ENCODE measurements at places on chromosomes 11 and 22. TPM values are rescaled to one million over a fixed set of nuclear protein-coding genes. Genes with fewer than 3 reads are reported as not detected.

DNA sequence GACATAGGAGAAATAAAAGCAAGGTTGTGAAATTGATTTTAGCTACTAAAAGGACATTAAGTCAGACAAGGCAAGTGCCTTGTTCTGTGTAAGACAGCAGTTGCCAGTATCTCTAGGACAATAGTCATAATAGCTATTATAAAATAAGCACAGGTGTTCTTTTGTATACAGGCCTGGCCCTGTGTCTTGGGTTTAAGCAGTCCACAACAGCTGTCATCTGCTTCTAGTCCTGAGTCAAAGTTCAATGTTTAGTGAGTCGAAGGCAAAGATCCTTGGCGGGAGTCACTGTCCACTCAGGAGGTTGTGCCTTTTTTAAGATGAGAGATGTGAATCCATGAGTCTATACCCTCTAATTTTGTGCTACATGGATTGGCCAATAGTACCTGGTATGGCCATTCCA is 79.5 kb downstream of the SC5D start:
- DNase-seq, result no peak

Gene PIWIL4
- total RNA-seq, result 0.90 TPM

DNA sequence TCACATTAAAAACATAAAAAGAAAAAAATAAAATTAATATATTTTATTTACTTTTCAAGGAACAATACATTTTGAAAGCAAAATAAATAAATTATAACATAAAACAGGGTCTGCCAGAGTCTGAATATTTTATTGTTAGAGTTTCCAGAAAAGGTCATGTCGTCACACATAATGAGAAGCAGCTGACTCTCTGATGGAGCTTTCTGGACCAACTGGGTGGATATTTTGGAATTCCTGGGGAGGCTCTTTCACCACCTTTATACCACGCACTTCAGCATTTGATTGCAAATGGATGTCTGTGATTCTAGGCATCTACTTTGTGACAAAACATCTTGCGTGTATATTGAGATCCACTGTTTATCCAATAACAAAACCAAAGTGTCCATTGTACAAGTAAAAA is 455.0 kb upstream of the CCDC179 start:
- DNase-seq, result no peak

GRCh38 chr22:20026996-20027601 is 6.2 kb downstream of the TANGO2 start:
- DNase-seq, result no peak

DNA sequence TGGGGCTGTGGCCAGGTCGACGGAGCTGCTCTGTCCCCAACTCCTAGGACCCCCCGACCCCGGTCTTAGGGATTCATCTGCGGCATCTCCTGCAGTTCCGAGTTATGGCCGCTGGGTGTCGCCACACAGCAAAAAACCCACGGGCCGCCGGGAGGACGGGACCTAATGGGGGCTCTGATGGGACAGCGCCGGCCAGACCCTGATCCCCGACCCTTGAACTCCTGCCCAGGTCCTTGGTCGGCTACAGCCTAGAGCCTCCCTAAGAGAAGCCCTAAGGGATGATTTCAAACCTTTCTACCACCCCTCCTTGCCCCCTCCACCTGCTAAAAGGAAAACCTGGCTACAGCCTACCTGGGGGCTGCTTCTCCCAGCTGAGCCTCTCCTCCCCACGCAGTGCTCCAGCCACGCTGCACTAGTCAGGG is 30.8 kb upstream of the LRRC10B start:
- peak; percentile 59 for DNase-seq

Gene DDI1
- not detected for total RNA-seq

DNA sequence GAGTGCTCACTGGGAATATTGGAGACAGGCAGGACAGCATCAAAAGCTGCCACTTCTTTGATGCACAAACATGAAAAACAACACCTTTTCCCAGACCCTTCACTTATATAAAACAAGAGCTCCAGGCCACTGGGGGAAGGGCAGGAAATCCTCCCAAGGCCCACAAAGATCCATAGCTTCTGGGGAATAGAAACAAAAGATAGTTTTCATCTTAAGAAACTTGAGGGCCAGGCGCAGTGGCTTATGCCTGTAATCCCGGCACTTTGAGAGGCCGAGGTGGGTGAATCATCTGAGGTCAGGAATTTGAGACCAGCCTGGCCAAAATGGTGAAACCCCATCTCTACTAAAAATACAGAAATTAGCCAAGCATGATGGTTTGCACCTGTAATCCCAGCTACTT is 15.3 kb downstream of the RTL6 start:
- no peak for DNase-seq

Gene EEF1G
- total RNA-seq, result 1,989 TPM

- no peak for DNase-seq
Observed at GRCh38 chr11:69440876-69441275, 40.6 kb upstream of the LINC01488 start.

DNA sequence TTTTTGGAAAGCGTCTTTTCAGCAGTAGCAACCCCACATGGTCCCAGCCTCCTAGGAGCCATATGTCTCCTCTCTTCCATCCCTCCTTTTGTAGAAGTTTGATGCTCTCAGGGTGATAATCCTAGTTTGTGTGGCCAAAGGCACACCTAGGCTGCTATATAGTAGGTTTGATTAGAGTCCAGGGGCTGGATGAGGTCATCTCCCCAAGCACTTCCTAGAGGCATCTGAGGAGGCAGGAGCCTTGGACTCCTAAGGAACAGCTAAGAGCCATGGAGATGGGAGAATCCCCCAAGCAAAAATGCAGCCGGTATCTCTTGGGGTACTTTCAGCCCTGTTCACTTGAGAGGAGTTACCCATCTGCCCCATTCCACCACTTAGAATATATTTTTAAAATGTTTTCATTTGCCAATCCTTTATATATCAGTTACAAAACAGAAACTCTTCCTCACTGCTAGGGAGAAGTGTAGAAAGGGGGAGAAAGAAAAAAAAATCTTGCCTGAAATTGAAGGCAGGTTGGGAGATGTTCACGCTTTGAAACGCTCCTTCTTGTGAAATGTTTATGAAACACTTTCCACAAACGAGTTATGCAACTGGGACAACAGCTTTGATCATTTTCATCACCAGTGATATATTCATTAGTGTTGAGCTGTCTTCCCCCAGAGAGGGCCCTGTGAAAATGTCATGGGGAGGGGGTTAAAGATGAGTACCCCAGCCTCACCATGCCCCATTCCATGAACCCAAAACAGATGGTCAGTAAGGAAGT is 31.9 kb upstream of the TLCD5 start:
- no peak for DNase-seq

DNA sequence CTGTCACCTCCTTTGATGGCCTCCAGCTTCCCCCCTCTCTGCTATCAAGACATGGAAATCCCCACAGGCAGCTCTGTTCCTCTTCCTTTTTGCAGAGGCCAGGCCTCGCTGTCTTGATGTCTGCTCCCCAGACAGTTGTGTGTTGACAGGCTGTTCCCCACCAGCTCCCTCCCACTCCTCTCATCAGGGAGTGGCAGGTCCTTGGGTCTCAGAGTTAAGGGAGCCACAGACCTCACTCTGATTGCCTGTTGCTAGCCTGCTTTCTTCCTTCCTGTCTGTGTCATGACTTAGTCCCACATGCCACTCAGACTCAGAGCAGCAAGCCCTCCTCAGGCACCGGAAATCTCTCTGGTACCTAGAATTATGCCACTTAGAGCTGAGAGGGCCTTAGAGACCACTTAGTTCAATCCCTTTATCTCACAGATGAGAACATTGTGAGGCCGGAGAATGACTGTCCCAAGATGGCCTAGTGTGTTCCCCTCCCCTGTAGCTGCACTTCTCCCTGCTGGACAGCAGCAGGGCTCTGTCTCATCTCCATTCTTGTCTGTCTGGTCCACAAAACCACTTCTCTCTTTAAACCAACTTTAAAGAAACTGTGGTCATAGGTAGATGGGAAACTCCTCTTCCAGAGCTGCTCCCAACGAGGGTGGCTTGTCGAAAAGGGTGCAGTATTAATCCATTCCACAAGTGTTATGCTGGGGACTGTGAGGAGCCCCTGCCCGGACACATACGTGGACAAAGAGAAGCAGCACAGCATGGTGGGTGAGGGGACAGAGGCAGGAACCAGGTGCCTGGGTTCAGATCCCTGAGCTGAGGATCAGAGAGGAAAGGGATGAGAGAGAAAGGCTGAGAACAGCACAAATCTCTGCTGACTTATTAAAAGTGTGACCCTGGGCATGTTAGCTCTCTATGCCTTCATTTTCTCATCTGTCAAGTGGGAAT is 4.2 kb downstream of the AMPD3 start:
- peak; percentile 80 for DNase-seq

Gene CAPRIN1
- 261 TPM for total RNA-seq

Gene OR10A4
- not detected for total RNA-seq

Gene CHRDL2
- total RNA-seq, result not detected

Gene LIF
- 189 TPM for total RNA-seq

- DNase-seq, result no peak
Observed at GRCh38 chr11:6365659-6366058, 24.6 kb upstream of the SMPD1 start.

Gene SCARF2
- total RNA-seq, result 0.43 TPM

Gene OR8G5
- not detected for total RNA-seq

Gene TOM1
- 29.8 TPM for total RNA-seq

Gene CSF2RB
- total RNA-seq, result 0.22 TPM

DNA sequence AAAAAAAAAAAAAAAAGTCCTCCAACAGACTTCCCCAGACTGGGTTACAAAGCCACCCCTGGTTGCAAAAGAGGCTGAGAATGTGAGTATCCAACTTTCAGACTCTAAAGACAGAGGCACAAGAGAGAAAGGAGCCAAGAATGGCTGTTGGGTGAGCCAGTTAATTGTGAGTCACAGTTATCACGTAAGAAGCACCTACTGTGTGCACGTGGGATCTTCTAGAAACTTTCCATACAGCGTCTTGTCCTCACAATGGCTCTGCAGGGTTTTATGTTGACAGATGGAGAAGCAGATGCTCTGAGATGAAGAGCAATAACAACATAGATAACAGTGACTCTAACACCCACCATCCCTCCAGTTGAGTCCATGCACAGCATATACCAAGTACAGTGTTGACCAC is 41.0 kb downstream of the CD82 start:
- no peak for DNase-seq

- no peak for DNase-seq
Observed at GRCh38 chr11:119373059-119373920, 8.2 kb downstream of the USP2 start.

DNA sequence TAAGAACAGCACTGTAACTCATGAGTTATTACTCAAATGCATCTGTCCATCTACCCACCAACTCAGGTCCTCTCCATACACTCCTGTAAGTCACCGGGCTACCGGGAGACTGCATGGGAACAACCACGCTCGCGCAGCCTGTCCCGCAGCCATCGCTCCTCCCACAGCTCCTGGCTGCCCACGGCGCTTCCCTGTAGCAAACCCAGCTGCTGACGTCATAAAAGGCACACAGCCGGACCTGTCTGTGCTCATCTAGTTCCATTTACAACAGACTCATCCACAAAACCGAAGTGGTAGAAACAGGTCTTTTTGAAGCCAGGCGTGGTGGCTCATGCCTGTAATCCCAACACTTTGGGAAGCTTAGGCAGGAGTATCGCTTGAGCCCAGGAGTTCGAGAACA is 23.4 kb upstream of the PACSIN2 start:
- DNase-seq, result no peak

DNA sequence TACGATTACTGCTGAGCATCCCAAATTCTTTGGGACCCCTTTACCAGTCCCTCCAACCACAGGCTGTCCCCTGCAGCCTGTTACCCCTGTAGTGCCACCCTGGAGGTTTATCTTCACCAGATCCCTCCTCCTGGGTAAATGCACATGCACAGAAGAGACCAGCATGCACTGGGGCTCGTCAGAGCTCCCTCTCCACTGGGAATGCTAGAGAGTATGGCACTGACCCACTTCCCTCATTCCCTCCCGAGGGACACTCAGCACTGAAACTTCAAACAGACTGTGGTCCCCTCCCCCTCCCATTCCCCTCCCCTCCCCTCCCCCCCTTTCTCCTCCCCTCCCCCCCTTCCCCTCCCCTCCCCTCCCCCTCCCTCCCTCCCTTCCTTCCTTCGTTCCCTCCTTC is 49.1 kb downstream of the C11orf91 start:
- no peak for DNase-seq

GRCh38 chr11:19693146-19693545 is 19.5 kb upstream of the NAV2 start:
- DNase-seq, result no peak

Gene IRAG1
- total RNA-seq, result not detected

GRCh38 chr22:44525941-44526778 is 28.1 kb upstream of the RTL6 start:
- no peak for DNase-seq

DNA sequence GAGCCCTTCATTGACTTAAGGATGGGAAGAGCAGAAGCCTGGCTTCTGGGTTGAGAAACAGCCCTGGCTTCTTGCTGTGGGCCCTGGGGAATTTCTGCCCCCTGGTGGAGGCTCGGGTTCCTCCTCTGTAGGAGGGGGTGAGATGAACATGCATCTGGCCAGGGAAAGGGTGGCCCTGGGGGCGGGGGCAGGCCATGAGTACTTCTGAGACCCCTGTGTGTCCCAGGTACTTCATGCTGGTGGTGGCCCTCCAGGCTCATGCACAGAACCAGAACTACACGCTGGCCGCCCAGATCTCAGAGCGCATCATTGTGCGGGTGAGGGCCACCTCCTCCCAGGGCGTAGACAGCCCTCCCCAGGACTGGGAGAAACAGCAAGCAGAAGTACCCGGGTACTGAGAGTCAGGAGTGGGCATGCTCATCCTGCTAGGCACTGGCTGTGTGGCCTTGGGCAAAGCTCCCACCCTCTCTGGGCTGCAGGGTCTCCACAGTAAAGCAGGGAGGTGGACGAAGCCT is 15.8 kb downstream of the TMEM258 start:
- peak; percentile 81 for DNase-seq

GRCh38 chr22:28375761-28376534 is 303.7 kb downstream of the TTC28 start:
- no peak for DNase-seq

Gene PRDM10
- total RNA-seq, result 15.8 TPM

DNA sequence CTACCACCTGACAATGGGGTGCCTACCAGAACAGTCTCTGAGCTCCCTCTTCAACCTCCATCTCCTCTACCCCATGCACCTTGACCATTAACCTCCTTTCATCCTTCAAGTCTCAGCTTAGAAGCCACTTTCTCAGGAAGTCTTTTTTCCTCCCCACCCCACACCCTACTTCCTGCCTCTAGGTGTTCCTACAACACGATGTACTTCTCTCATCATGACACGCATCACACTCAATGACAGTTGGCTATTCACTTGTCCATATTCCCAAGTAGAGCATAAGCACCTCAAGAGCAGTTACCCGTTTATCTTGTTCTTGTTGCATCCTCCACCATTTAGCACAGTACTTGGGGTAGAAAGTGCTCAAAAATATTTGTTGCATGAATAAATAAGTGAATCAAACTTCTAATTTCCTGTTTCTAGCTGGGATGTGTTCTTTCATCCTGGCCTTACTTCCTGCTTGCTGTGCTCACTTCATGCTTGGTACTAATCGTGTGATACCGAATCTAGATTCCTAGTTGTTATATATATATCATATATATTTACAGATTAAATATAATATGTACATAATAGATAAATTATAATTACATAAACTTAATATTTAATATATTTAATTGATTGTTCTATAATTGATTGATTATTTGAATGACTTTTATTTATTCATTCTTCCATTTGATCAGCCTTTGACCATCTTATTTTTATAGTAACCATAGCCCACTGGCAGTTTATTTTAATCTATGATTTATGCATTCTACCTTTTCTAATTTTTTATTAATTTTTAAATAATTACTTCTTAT is 177.5 kb upstream of the TMEM45B start:
- DNase-seq, result no peak

GRCh38 chr11:29781268-29781667 is 235.6 kb downstream of the KCNA4 start:
- no peak for DNase-seq

Gene OR5A1
- total RNA-seq, result not detected
